Trophoblast cell (in vitro differentiated cells and primary cell): ENCODE measurements at places on chromosomes 1 and 21.
A peak's percentile ranks its signal among the peaks of the same experiment; 100 is the strongest.

- no peak overlapping the region for H3K4me3 ChIP-seq
- H3K4me1 ChIP-seq, result no peaks in the 10 kb centered on the region
- no peak for DNase-seq
- H3K27ac ChIP-seq, result no peak overlapping the region
These were observed 46.7 kb upstream of the SLC19A1 start for GRCh38 chr21:45588871-45589491.

- no peaks in the 10 kb centered on the region for H3K4me1 ChIP-seq
- no peak for DNase-seq
- H3K27ac ChIP-seq, result no peak overlapping the region
- no peak overlapping the region for H3K4me3 ChIP-seq
These were observed 25.0 kb downstream of the MTOR start for GRCh38 chr1:11237356-11237755.

- peaks cover 4% of the 10 kb centered on the region for H3K36me3 ChIP-seq
- H3K4me3 ChIP-seq, result peak within 1 kb of the TSS; percentile 24
- no peaks in the 10 kb centered on the region for H3K4me1 ChIP-seq
- H3K27ac ChIP-seq, result no peak within 1 kb of the TSS
- no peak for DNase-seq
- no peaks in the 10 kb centered on the region for H3K27me3 ChIP-seq
These were observed at the start of gene TMEM269 for GRCh38 chr1:42784946-42785693. Gene TMEM269 (plus strand): TSS chr1:42784991. CDS start chr1:42789894, 4,903 bp downstream.

- H3K36me3 ChIP-seq, result no peaks in the 10 kb centered on the region
- H3K4me3 ChIP-seq, result no peak overlapping the region
- no peaks in the 10 kb centered on the region for H3K27me3 ChIP-seq
- DNase-seq, result no peak
These were observed 126.4 kb upstream of the ARHGEF16 start for GRCh38 chr1:3327936-3328590.

DNA sequence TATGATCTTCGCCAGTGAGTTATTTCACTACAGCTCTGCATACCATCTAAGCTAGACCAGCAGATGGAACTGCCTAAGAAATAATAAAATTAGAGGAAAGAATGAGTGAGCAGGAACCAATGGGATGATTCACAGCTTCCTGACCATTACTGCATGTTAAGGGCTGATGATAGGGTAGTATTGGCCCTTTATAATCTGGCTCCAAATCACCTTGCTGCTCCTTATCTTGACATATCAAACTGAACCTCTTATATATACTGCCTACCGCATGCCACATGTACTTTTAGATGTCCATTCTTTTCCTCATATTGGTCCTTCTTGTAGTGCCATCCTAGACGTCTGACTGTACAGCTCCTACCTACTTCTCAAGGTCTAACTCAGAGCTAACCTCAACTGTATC, 524.4 kb downstream of the DPYD start:
- no peaks in the 10 kb centered on the region for H3K27me3 ChIP-seq
- no peaks in the 10 kb centered on the region for H3K36me3 ChIP-seq
- no peak overlapping the region for H3K4me3 ChIP-seq
- H3K27ac ChIP-seq, result no peak overlapping the region
- H3K4me1 ChIP-seq, result no peaks in the 10 kb centered on the region

GRCh38 chr1:163035446-163036249, 33.5 kb upstream of the RGS4 start:
- H3K27me3 ChIP-seq, result no peaks in the 10 kb centered on the region
